ENCODE measurements at places on chromosomes 2 and 18. TPM values are rescaled to one million over a fixed set of nuclear protein-coding genes. Genes with fewer than 3 reads are reported as not detected.

Gene ZBTB7C
- polyA plus RNA-seq: 0.22 TPM

DNA sequence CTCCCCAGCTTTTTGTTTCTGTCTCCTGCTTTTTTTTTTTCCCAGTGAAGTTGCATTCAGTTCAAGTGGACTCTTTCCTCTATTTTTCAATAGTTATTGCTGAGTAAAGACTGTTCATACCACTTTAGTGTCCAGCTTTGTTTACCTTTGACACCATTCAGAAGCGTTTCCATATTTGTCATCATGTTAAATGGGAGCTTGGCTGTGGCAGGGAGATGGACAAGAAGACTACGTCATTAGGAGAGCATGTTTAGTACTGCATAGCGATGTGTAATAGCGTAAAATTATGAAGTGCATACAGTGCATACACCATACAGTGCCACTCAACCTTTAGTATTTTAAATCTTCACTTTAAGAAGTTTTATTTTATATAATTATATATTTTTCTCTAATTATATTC is 655.9 kb downstream of the DCC start:
- DNase-seq: no peak

- DNase-seq: no peak
Measured at GRCh38 chr2:8479298-8479697, 202.6 kb upstream of the ID2 start.

DNA sequence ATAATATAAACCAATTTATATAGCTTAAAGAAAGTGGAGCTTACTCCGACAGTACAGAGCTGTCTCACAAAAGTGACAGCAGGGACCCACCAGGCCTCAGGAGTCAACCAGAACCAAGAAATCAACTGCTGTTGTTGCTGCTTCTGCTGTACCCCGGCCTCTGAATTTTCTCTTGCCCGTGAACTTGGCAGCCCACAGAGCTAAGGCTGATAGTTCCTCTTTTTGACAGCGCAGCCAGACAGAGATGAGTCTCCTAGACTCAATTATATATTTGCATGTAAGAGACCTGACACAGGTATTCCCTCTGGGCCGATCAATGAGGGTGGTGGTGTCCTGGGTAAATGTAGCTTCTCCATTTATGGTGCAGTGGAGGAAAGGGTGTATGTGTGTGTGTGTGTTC is 109.4 kb downstream of the KCTD1 start:
- no peak for DNase-seq

GRCh38 chr2:142531377-142531776 is 346.1 kb upstream of the KYNU start:
- DNase-seq: no peak

GRCh38 chr2:150598383-150598782 is 110.9 kb upstream of the RND3 start:
- DNase-seq: no peak

DNA sequence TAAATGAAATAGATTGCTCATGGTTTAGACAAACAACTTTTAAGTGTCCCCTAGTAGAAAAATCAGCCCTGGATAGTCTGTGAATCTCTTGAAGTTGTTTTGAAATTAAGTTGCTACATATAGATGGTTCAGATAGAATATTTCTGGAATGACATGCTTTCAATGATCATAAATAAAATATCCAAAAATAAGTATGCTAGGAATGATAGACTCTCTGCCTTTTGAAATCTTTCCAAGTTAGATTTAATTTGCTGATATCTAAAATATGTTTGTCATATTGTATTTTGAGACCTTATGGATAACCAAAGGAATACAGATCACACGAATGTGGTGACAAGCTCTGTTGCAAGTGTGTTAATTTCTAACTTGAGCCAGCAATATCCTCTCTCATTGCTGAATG is 488.7 kb downstream of the THSD7B start:
- DNase-seq: no peak

- no peak for DNase-seq
Measured at GRCh38 chr2:231542136-231542535, 11.9 kb upstream of the NMUR1 start.

GRCh38 chr18:35345950-35346349 is 1.7 kb upstream of the ZNF24 start:
- DNase-seq: no peak

GRCh38 chr2:149451417-149452165 is 121.2 kb downstream of the LYPD6 start:
- no peak for DNase-seq

DNA sequence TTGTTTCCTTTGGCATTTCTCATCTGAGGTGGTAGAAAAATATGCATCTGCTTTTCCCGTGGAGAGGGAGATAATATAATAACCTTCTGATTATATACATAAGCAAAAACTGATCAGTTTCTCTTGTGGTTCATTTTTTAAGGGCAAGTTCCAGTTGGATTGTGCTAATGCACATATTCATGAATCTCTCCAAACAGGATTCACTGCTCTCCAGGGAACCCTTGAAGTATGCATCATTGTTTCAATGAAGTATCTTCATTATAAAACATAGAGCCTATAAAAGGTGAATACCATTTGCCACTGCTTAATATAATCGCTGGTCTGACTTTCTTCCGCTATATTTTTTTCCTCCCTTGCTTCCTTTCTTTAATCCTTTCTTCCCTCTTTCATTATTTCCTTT is 384.7 kb downstream of the FIGN start:
- DNase-seq: no peak

Measured in liver (tissue), 10 donors.